ENCODE measurements at places on chromosomes 16 and 17. TPM values are rescaled to one million over a fixed set of nuclear protein-coding genes. Genes with fewer than 3 reads are reported as not detected.

CPHXL2 gene
- not detected for total RNA-seq

GRCh38 chr17:61205931-61206330 lies 193.7 kb upstream of the TBX2 start:
- no peak for DNase-seq
- peaks cover 5% of the 10 kb centered on the region for H3K4me1 ChIP-seq
- no peak overlapping the region for H3K4me3 ChIP-seq
- H3K27ac ChIP-seq, result no peak overlapping the region
- H3K36me3 ChIP-seq, result peaks cover 2% of the 10 kb centered on the region

DNA sequence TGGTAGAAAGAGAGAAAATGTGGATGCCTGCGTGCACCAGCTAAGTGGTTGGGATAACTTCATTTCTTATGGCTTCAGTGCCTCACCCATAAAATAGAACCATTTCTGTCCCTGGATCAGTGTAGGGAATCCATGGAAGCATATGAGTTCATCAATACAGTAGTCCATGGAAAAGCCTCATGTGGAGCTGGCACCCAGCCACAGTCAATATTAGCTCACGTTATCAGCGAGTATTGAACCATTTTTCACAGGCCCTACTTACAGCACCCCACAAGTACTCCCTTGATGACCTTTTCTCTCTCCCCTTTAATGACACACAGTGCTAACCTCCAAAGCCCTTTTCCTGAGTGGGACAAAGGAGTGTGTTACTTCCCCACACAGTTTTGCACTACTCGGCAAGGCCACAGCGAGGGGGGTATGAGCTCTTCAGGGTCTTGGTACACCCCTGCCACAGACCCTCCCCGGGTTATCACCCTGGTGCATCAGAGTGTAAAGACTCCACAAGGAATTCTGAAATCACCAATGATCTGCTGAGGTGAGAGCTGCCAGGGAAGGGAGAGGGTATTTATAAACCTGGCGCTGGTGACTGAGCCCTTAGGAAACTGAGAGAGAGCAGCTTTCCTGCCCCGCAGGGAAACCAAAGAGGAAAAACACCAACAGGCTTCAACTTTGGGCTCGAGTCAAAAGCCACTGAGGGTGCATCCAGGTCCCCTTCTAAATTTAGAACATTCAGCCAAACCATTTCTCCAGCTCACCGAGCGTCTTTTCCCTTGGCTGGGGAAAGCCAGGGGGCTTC lies 36.9 kb downstream of the DYNLRB2 start:
- H3K27ac ChIP-seq, result no peak overlapping the region
- no peak overlapping the region for H3K4me3 ChIP-seq
- H3K4me1 ChIP-seq, result peaks cover 39% of the 10 kb centered on the region
- DNase-seq, result no peak

DRG2 gene
- total RNA-seq, result 69.2 TPM

ZP2 gene
- not detected for total RNA-seq

GRCh38 chr16:64092271-64092670 lies 1029.6 kb downstream of the CDH11 start:
- no peak overlapping the region for H3K27ac ChIP-seq
- H3K4me1 ChIP-seq, result no peaks in the 10 kb centered on the region
- no peak overlapping the region for H3K4me3 ChIP-seq
- H3K27me3 ChIP-seq, result no peaks in the 10 kb centered on the region
- no peak for DNase-seq
- H3K36me3 ChIP-seq, result no peaks in the 10 kb centered on the region

- peak overlapping the region; percentile 52 for H3K27ac ChIP-seq
- peaks cover 48% of the 10 kb centered on the region for H3K36me3 ChIP-seq
- DNase-seq, result no peak
- peak overlapping the region; percentile 77 for H3K4me3 ChIP-seq
- H3K27me3 ChIP-seq, result no peaks in the 10 kb centered on the region
These were observed 2.7 kb downstream of the NAT9 start for GRCh38 chr17:74773414-74773813.

- DNase-seq, result no peak
- H3K4me1 ChIP-seq, result no peaks in the 10 kb centered on the region
- H3K27ac ChIP-seq, result no peak overlapping the region
These were observed 205.9 kb downstream of the MAP2K6 start for GRCh38 chr17:69620363-69620762.

DNA sequence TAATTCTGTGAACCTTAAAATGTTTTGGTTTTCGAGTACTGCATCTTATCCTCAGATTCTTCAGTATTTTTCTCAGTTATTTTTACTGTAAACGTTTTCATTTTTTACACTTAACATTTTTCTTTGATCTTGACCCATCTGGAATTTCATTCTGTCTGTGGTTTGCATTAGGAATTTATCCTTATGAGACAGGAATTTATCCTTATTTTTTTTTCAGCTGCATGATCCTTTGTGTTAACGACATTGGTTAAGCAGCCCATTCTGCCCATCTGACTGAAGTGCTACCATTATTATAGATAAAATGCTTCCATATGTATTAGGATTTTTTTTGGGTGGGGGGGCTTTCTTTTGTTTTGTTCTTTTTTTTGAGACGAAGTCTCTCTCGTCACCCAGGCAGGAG lies 41.0 kb downstream of the SNX29 start:
- H3K4me1 ChIP-seq, result no peaks in the 10 kb centered on the region
- no peaks in the 10 kb centered on the region for H3K27me3 ChIP-seq
- DNase-seq, result no peak
- no peak overlapping the region for H3K27ac ChIP-seq
- H3K36me3 ChIP-seq, result peaks cover 3% of the 10 kb centered on the region

GRCh38 chr17:33152783-33153182 lies 140.3 kb downstream of the ASIC2 start:
- H3K27me3 ChIP-seq, result peaks cover 3% of the 10 kb centered on the region

DNA sequence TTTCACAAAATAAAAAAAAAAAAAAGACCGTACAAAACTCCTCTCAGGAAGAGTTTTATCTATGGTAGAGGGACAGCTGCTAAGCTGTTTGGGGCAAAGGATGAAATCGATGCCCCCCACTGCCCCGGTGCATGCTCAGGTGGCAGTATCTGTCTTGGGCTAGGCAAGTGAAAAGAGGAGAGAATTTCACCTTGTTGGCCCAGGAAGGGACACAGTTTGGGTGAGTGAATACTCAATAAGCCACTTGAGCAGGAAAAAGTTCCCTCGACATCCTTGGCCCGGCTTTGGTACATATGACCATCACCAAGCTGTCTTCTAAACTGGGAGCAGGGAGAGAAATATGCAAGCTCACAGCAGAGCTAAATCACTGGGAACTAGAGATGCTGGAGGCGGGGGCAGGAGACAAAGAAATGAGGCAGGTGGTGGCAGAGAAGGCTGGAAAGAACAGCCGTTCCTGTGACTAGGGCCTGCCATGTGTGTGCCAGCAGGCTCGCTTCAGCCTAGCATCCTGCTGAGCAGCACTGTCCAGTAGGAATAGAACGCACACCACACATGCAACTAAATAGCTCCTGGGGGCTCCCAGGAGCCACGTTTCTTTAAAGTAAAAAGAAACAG lies 8.2 kb upstream of the EIF1 start:
- H3K4me1 ChIP-seq, result peaks cover 59% of the 10 kb centered on the region
- peak overlapping the region; percentile 99 for H3K27ac ChIP-seq
- DNase-seq, result no peak

NTN1 gene
- total RNA-seq, result 0.34 TPM

TP53TG3D gene
- total RNA-seq, result not detected

DNA sequence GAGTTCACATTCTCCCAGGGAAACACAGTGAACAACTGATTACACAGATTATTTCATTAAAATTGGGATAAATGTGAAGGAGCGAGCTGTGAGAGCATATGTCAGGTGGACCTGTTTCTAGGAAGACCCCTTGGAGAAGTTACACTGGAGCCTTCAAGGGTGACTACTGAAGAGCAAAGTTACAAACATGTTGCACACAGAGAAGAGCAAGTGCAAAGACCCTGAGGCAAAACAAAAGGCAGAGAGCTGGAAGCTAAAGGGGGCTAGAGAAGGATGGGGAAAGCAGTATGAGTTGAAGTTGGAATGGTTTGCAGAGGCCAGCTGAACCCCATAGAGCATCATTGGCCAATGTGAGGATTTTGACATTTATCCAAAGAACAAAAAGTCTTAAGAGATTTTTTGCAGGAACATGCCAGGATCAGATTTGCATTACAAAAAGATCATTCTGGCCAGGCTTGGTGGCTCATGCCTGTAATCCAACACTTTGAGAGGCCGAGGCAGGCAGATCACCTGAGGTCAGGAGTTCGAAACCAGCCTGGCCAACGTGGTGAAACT lies 14.1 kb downstream of the PDZD9 start:
- peaks cover 12% of the 10 kb centered on the region for H3K4me1 ChIP-seq
- H3K36me3 ChIP-seq, result peaks cover 22% of the 10 kb centered on the region
- H3K4me3 ChIP-seq, result no peak overlapping the region
- H3K27ac ChIP-seq, result no peak overlapping the region

GRCh38 chr17:58184986-58185761 lies 7.4 kb upstream of the EPX start:
- H3K36me3 ChIP-seq, result no peaks in the 10 kb centered on the region
- no peak for DNase-seq

DNA sequence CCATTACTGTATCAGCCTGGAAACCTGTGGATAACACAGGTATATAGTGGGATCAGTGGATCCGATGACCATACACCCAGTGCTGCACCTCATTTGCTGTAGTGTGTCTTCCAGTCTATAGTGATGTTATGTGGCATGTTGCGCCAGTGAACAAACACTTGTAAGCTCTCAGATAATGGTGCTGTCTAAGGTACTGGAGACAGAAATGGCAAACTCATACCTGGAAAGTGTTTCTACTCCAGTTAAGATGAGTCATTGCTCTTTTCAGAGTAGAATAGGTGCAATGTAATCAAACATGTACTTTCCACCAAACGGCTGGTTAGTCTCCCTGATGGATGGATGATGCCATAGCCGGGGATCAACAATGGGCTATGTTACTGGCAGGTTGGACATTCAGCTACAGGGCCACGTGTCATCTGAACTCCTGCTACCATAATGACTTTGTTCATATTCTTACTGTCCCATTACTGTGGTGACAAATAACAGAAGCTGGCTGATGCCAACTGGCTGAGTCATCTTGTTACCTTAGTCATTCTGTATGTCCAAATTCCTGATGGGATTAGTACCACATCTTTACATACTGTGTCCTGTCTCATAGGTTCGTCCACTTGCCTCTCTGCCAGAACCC lies 6.3 kb downstream of the CCL11 start:
- H3K4me3 ChIP-seq, result no peak overlapping the region
- H3K27ac ChIP-seq, result no peak overlapping the region
- peaks cover 15% of the 10 kb centered on the region for H3K27me3 ChIP-seq
- no peak for DNase-seq

DNA sequence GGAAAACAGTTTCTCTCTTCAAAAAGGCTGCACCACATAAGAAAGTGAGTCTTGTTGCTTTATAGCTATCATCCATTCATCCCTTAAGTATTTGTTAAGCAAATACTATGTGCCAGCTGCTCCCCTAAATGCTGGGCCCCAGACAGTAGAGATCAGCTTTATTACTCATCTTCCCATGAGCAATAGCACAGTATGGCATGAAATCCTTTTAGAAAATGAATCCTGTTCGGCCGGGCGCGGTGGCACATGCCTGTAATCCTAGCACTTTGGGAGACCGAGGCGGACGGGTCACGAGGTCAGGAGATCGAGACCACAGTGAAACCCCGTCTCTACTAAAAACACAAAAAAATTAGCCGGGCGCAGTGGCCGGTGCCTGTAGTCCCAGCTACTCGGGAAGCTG lies 99.5 kb downstream of the MYO1D start:
- no peaks in the 10 kb centered on the region for H3K4me1 ChIP-seq
- H3K4me3 ChIP-seq, result no peak overlapping the region
- no peaks in the 10 kb centered on the region for H3K36me3 ChIP-seq
- DNase-seq, result no peak

DNA sequence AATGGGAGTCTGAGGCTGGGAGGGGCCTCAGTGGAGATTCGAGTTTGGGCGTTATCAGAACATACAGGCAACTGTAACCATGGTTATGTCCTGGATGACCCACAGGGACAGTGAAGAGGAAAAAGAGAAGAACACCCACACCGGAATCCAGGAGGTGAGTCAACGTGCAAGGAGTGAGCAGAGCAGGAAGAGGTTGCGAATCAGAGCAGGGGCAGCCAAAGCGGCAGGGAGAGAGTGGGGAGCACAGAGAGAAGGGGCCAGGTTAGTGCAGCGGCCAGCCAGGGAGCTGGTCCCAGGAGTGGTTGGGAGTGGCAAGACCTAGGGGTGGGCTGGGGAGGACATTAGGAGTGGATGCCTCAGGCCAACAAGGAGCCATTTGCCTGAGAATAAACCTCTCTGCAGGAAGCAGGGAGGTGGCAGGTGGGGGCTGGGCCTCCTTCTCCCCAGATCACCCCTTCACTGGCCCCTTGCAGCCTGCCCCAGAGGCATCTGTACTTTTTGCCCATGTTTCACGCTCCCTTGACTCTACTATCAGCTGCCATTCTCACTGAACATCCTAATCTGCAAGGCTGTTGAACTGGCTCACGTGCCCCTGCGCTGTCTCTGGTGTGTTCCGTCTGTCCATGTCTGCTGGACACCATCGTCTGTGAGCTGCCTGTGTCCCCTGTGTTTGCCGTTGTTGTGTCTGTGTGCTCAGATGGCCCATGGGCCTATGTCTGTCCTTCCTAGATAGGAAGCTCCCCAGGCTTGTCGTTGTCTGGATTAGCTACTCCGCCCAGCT lies 5.1 kb downstream of the KRT13 start:
- H3K27me3 ChIP-seq, result peaks cover 3% of the 10 kb centered on the region
- H3K4me3 ChIP-seq, result no peak overlapping the region
- H3K36me3 ChIP-seq, result no peaks in the 10 kb centered on the region
- DNase-seq, result no peak
- H3K27ac ChIP-seq, result no peak overlapping the region

DVL2 gene
- total RNA-seq, result 70.0 TPM

- H3K27ac ChIP-seq, result no peak overlapping the region
- no peak for DNase-seq
- H3K4me3 ChIP-seq, result no peak overlapping the region
- H3K36me3 ChIP-seq, result no peaks in the 10 kb centered on the region
These were observed 170.6 kb downstream of the TMEM132E start for GRCh38 chr17:34750004-34750403.

DNA sequence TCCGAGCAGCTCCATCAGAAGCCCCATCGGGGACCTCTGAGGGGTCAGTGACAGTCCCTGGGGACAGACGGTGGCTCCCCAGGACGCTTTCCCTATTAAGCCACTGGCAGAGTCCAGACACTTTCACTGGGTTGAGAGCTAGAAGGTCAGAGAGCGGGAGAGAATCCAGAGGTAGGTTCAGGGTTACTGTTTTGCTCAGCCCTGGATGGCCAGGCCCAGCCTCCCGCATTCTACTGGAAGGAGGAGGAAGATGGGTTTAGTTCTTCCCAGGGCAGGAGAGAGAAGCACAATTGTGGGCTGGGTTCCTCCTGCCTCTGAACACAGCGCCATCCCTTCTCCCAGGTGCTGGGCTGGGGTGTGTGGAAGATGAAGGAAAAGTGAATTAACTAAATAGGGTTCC lies 452.8 kb downstream of the SLC39A11 start:
- no peaks in the 10 kb centered on the region for H3K36me3 ChIP-seq
- DNase-seq, result no peak

DRC3 gene
- total RNA-seq, result not detected

GRCh38 chr16:78435260-78435659 lies 335.8 kb downstream of the WWOX start:
- H3K4me1 ChIP-seq, result no peaks in the 10 kb centered on the region
- no peaks in the 10 kb centered on the region for H3K27me3 ChIP-seq
- no peak overlapping the region for H3K4me3 ChIP-seq
- no peak for DNase-seq

GAA gene
- 13.1 TPM for total RNA-seq

GRCh38 chr17:9768381-9768934 lies 22.9 kb downstream of the DHRS7C start:
- H3K36me3 ChIP-seq, result no peaks in the 10 kb centered on the region
- peaks cover 2% of the 10 kb centered on the region for H3K27me3 ChIP-seq
- H3K4me1 ChIP-seq, result no peaks in the 10 kb centered on the region
- H3K27ac ChIP-seq, result no peak overlapping the region
- H3K4me3 ChIP-seq, result no peak overlapping the region

All from activated T-helper 1 cell treated with anti-CD3 and anti-CD28 coated beads, Interleukin-12 subunit alpha, Interleukin-12 subunit beta, Interleukin-2, Interleukin-4 antibody, amounts not matched to agents 30 ng/mL and 10 ng/mL and 1 ng/mL, durations not matched to agents 14 hours and 24 hours and 36 hours (primary cell).